ENCODE measurements at places on chromosomes 12 and 14.

- DNase-seq = no peak
These were observed 161.2 kb upstream of the RTL1 start for GRCh38 chr14:101064718-101065117.

GRCh38 chr14:106120101-106120500 is 593.7 kb downstream of the TMEM121 start:
- no peak for DNase-seq

DNA sequence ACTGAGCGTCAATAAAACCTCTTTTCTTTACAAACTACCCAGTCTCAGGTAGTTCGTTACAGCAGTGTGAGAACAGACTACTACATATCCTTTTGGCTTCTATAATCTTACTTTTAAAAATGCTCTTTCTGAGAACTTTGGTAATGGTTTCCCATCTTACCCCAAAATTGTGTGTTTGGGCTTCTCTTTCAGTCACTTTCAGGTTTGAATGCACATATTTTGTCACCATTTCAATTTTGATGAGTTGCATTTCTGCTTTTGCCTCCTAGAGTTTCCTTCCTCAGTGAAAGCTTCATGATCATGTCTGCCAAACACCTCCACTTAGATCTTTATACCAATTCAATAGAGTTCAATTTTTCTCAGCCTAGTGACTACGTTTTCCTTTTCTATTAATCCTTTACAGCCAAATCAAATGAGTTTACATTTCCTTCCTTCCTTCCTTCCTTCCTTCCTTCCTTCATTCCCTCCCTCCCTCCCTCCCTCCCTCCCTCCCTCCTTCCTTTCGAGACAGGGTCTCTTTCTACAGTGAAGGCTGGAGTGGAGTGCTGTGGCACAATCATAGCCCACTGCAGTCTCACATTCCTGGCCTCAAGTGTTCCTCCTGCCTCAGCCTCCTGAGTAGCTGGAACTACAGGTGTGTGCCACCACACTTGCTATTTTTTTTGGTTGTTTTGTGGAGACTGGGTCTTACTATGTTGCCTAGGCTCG is 124.9 kb downstream of the BCAT1 start:
- no peak for DNase-seq

DNA sequence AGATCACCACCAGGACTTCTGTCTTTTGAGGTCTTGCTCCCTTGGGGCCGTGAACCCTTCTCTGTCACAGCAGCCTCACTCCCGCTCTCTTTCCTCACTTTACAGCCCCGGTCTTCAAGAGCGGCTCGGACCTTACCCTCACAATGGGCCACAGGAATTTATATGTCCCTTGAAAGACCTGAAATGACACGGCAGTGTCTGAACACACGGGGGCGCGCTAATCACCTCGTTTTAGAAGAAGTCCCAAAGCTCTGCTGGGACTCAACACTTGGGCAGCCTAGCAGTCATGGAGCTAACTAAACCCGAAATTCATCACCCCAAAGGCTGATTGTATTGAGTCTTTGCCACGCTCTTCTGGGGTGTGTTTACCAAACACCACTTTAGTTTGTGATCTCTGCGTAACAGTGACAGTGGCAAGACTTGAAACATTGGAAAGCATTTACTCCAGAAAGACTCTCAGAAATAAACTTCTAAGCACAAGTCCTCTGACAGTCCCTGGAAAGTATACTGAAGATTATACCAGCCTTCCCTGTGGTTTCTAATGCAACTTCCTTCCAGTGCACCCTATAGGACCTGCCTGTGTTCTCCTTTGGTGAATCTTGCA is 29.0 kb downstream of the SERPINA11 start:
- peak; percentile 42 for DNase-seq

- no peak for DNase-seq
These were observed 193.0 kb downstream of the CRADD start for GRCh38 chr12:93870020-93870795.

- no peak for DNase-seq
These were observed 9.2 kb downstream of the KRT1 start for GRCh38 chr12:52670961-52671360.

- DNase-seq = peak; percentile 20
These were observed 48.0 kb downstream of the SLC17A8 start for GRCh38 chr12:100404769-100405407.

DNA sequence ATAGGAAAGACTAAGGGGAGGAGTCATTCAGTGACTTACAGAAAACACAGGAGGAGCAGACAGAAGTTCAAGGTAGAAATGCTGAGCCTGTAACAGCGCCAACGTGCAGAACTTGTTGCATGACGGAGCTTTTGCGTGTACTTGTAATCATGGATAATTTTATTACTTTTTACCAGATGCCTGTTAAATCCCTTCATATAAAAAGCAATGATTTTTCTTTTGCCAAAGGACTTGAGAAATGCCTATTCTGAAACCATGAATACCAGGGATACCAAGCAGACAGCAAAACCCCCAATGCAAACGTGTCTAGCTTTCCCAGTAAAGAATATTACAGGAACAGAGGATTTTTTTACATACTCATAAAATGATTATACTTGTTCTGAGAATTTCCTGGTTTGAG is 163.6 kb upstream of the GSC start:
- DNase-seq = no peak

- peak; percentile 75 for DNase-seq
These were observed 17.5 kb downstream of the PNMA1 start for GRCh38 chr14:73696466-73697400.

- no peak for DNase-seq
These were observed 28.2 kb downstream of the FGF6 start for GRCh38 chr12:4417455-4417854.

DNA sequence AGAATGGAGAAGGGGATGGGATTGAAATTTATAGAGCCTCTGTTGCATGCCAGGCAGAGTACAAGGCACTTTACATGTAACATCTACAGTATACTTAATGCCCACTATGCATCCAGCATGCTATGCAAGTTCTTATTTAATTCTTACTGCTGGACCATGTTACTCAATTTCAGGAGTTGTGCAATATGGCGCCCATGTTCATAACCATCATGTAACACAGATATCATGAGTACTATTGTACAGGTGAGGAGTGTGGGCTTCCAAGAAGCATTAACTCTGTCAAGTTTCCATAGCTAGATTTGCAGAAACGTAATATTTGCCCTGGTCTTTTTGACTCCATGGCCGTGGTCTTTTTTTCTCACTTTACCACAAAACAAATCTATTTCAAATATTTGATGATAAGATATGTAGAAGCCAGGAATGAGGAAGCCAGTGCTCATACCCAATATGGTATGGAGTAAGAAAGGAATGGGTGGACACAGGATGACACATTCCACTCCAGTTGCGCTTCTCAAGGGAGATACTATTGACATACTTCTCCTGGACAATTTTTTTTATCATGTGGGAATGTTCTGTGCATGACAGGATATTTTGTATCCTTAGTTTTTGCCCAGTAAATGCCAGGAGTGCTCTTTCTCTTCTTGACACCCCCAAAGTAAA is 191.8 kb downstream of the C12orf75 start:
- no peak for DNase-seq
